Stimulated activated CD4-positive, alpha-beta T cell treated with anti-CD3 and anti-CD28 coated beads, Interleukin-2, amount 100 ng/mL, for 4 hours (primary cell): ENCODE measurements at places on chromosomes 5 and 9.

GRCh38 chr9:77876590-77876989 lies 155.0 kb downstream of the GNAQ start:
- DNase-seq = no peak

DNA sequence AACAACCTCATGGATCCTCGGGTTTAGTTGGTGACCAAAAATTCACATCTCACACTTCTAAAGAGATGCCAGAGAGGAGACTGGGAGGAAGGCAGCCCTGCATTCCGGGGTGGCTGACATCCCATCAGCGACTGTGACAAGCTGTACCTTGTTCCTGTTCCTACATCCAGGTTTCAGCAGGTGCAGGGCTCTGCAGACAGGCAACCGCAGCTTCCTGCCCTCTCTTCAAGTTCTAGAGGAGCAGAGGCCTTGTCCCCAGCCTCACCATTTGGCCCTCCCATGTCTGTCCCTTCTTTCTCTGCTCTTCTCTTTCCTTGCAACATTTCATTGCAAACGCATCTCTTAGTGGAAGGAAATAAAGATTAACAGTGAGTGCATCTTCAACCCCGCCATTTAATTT lies 454.6 kb downstream of the IRX1 start:
- DNase-seq = no peak

DNA sequence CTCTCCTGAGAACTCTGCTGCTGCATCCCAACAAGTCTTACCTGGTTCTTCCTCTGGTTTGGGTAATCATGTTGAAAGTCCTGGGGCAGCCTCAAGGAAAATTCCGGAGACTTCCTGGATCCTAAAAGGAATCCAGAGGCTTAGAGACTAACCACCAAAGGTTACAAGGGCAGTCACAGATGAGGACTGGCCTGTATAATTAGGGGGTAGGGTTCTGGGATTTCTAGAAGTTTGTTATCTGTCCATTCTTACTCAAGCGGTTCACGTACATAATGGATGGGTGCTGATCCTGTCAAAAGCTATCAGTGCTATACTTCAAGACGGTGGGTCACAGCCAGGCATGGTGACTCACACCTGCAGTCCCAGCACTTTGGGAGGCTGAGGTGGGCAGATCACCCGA lies 51.4 kb upstream of the EPB41L4B start:
- DNase-seq = no peak

- DNase-seq = no peak
Observed at GRCh38 chr5:73391441-73391881, 57.1 kb downstream of the FOXD1 start.

GRCh38 chr9:86966852-86967511 lies 19.7 kb upstream of the GAS1 start:
- no peak for DNase-seq

DNA sequence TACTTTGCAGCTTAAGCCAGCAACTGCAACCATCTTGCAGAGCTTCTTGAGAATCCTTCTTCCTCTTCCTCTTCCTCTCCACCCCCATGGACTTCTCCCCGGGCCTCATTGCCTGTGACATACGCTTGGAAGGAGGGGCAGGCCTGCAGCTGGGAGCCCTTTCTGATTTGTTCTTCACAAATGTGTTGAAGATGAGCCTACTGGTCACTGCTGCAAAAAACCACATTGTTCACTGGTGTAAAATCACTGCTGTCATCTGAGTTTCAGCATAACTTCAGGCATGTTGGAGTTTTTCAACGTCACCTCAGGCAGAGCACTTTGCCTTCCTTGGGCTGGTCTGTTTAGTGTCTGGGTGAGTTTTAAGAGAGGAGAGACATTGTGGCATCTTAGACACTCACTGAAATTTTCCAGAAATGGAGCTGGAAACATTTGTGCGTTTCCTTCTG lies 7.9 kb downstream of the TJP2 start:
- no peak for DNase-seq

GRCh38 chr5:18944771-18945170 lies 1043.2 kb downstream of the CDH18 start:
- DNase-seq = no peak

DNA sequence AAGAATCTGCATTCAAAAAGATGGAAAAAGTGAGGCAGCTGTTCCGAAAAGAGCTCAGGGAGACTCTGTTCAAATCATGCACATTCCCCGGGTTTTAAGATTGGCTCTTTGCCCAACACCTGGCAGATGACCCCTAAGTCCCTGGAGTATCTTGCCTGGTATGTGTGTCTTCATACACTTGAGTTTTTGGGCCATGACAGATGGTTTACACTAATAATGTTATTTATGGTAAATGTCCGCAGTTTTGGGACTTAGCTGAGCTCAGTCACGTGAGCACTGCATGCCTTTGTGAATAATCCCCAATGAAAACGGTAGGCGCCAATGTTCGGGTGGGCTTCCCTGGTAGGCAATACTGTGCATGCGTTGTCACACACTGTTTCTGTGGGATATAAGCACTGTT lies 316.1 kb downstream of the PRDM9 start:
- no peak for DNase-seq

DNA sequence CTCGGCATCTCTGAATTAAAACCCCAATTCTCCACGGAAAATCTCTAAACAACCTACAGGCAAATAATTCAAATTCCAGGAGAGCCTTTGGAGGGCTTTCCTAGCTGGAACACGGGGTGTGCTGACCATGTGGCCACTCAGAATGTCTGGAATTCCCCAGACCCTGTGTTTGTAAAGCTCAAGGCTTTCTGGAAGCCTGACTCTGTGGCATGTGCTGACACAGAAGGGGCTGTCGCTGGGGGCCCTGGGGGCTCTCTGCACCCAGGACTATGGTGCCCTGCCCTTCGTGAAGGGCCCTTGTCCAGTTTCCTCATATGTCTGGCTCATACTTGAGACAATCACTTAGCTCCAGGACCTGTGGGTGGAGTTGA lies 29.0 kb upstream of the BOD1 start:
- no peak for DNase-seq

DNA sequence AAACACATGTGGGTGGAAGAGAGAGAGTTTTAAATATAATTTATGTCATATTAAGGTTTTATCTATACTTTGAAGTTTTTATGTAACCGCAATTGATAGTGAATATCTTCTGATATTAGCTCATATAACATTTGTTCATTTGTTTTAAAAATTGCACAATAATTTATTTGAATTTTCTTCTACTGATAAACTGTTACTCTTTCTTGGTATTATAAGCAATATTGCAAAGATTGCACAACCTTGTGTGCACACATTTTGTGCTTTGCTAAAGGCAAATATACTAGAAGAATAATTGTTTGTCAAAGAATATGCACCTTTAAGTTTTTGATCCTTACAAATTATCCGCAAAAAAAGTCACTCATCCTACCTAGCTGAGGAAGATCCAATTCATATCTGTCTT lies 275.7 kb downstream of the TLR4 start:
- DNase-seq = no peak

GRCh38 chr9:108783731-108784495 lies 71.9 kb downstream of the ACTL7B start:
- DNase-seq = no peak

DNA sequence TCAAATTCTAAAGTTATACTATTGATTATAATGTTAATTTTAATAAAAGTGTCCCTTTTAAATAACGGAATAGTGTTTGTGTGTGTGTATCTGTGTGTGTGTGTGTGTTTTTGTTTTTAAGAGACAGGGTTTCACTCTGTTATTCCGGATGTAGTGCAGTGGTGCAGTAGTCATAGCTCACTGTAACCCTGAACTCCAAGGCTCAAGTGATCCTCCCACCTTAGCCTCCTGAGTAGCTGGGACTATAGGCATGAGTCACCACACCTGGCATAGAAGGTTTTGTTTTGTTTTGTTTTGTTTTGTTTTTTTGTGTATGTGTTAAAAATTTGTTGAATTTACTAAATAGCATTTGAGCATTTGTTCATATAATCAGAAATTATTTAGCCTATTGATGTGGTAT lies 64.6 kb downstream of the YTHDC2 start:
- no peak for DNase-seq

- DNase-seq = no peak
Observed at GRCh38 chr5:85170183-85170582, 785.5 kb upstream of the EDIL3 start.

DNA sequence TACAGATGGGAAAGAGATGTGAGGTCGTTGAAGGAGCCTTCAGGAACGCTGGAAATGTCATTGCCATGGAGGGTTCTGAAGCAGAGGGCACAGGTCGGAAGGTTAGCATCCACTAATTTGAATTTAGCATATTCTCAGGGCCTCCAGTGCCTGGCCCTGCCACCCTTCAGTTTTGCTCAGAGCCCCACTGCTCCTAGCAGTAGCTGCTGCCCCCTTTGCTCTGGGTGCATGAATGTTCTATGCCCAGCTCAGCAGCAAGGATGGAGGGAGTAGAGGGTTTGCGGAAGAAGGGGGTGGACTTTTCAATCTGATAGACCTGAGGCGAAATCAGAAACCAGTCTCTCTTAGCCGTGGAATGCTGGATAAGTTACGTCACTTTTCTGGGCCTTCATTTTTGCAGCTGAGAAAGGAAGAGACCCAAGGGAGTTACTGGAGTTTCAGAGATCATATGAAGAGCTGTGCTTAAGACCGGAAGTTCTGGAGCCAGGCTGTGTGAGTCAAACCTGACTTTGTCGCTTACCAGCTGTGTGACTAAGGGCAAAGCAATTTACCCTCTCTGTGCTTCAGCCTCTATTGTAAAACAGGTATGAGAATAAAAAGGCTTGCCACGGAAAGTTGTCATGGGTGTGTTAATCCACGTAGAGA lies 133.2 kb upstream of the PANK3 start:
- DNase-seq = no peak

DNA sequence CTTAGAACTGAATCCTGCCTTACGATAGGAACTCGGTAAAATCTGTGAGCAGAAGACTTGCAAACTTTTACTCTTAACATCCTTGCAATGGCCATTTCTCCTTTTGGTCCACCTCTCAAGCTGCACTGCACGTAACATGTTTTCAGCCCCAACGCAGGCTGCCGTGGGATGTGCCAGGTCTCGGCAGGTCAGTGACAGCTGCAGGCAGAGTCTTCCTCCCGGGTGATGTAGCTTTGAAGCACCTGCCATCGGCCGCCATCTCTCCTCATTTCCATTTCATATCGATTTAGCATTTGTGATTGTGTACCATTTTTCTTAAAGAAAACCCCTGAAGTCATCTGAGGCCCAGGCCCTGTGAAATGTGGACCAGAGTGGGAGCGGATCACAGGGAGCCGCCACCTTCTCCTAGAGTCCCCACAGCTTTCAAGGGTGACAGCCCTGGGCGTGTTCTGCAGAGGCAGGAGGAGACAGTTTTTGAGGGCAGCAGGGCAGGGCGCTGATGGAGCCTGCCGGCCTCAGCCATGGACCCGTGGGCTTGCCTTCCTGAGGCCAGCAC lies 25.8 kb upstream of the LPCAT1 start:
- no peak for DNase-seq

- no peak for DNase-seq
Observed at GRCh38 chr9:100577776-100578448, at the start of gene CAVIN4. Gene CAVIN4, plus strand, starts transcription at chr9:100578079. Its CDS starts 65 bp downstream, at chr9:100578144.

DNA sequence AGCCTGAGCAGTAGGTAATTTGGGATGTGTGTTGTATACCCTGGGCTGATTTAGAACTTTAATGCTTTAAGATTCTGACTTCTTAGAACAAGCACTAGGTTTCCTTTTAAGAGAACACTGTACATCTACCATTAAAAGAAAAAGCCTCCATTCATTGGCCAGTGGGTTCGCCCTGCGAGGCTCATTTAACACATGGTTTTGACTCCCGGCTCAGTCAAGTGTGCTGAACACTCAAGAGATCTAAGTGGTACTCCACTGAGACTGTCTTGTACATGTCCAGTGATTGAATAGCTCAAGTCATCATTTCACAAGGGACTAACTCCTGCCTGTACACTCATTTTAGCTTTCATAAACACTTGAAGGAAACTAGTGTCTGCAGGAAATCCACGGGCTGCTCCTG lies 3.9 kb downstream of the FUBP3 start:
- no peak for DNase-seq

DNA sequence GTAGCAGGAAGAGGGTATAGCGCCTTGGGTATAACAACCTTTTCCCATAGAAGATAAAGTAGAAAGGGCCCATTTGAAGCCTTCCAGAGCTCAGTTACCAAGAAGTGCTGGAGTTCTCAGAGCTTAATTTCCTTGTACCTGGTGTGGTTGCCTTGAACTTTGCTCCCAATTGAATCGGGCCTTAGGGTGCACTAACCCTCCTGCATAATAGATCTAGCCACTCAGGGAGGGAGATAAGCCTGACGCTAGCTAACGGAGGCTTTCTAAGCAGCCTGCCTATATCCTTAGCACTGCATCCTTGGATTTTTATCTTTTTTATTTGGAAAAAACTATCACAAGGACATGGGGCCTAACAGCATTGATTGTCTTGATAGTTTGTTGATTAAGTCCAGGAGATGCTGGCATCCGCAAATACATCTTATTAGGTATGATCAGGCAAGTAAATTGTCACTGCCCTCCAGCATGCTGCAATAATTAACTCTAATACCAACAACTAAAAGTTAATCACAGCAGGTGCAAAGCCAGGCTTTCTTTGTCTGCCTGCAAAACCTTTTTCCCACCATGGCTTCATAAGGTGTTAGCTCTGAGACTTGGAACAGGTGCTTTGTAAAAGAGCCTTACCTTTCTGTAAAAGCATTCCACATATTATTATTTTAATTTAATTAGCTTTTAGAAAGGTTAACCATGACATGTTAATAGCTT lies 199.4 kb downstream of the SREK1 start:
- no peak for DNase-seq

- no peak for DNase-seq
Observed at GRCh38 chr5:39475881-39476842, 51.4 kb upstream of the DAB2 start.

- no peak for DNase-seq
Observed at GRCh38 chr9:108727580-108728111, 128.1 kb downstream of the ACTL7B start.

- no peak for DNase-seq
Observed at GRCh38 chr9:126874546-126875314, 14.3 kb downstream of the ZBTB34 start.

GRCh38 chr5:98296426-98296825 lies 477.0 kb upstream of the RGMB start:
- DNase-seq = no peak

GRCh38 chr9:115204904-115205453 lies 87.0 kb upstream of the TNC start:
- no peak for DNase-seq

- no peak for DNase-seq
Observed at GRCh38 chr9:130765137-130766020, 69.7 kb upstream of the ABL1 start.

DNA sequence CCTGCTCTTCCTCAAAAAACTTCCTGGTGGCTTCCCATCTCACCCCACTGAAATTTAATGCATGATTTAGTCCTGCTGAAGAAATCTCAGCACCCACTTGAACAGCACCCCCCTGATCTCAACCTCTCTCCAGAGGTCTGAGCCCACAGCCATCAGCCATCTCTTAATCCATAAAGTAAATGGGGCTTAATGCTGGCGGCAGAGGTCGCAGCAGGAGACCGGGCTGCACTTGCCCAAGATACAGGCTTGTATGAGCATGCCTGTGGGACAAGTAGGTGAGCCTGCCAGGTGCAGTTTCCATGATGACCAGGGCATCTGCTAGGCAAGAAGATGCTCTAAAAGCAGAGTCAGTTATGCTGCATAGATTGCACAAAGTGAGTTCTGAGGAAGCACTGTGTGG lies 52.4 kb upstream of the CTXN3 start:
- no peak for DNase-seq

GRCh38 chr9:95509851-95510708 lies 6.7 kb downstream of the PTCH1 start:
- DNase-seq = no peak
